ENCODE measurements at places on chromosomes 4 and X. TPM values are rescaled to one million over a fixed set of nuclear protein-coding genes. Genes with fewer than 3 reads are reported as not detected.

Gene AFAP1
- 27.6 TPM for total RNA-seq

Gene USP26
- total RNA-seq: not detected

Gene SULT1E1
- total RNA-seq: 0.86 TPM

Gene LPAR4
- not detected for total RNA-seq

Gene RPS6KA6
- 8.7 TPM for total RNA-seq

Gene GC
- not detected for total RNA-seq

Gene SFRP2
- total RNA-seq: not detected

Gene MAGEE1
- total RNA-seq: 0.66 TPM

Gene S100G
- not detected for total RNA-seq

GRCh38 chr4:155602351-155603140 is 64.1 kb upstream of the GUCY1A1 start:
- no peak for DNase-seq

DNA sequence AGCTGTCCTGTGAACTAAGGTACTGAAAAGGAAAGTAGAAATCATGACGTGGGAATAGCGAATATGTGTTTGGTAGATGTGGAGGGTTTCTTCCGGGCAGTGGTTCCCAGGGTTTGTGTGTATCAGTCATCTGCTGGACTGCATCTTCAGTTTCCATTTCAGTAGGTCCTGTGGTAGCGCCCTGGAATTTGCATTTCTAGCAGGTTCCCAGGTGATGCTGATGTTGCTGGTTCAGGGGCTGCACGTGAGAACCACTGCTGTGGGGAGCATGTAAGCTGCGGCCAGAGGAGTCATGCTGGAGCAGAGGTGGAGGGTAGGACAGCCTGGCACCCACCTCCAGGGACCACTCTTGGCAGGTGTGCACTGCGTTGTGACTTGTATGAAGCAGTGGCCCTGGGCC is 47.1 kb downstream of the ARHGAP10 start:
- DNase-seq: no peak

DNA sequence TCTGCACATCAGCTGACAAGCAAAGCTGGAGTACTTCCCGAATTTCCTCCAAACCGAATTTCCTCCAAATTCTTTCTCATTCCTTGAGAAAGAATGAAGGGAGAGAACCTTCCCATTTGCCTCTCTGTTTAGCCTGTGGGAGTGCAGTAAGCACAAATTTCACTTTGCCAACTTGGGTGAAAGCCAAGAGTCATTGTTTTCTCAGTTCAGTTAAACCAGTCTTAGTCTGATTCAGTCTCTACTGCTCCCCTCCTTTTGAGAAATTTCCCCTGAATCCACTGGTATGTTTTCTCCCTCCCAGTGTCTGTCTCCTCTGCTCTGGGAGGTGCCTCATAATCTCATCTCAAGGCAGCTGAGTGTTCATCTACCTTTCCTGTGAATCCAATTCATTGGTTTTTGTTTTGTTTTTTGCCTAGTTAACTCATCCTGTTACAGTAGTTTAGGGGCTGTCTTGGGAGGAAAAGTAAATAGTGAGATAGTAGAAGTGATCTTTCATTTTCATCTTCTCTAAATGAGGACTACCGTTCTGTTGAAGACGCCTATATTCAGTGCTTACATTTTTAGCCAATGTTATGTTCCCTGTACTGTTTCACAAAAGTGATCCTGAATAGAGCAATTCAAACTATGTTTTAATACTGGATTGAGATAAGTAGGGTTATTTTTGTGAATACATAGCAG is 49.0 kb downstream of the SYTL5 start:
- DNase-seq: no peak

- DNase-seq: no peak
Observed at GRCh38 chr4:10664408-10664807, 20.2 kb downstream of the CLNK start.

- DNase-seq: no peak
Observed at GRCh38 chr4:89316931-89317366, 9.3 kb upstream of the GPRIN3 start.

DNA sequence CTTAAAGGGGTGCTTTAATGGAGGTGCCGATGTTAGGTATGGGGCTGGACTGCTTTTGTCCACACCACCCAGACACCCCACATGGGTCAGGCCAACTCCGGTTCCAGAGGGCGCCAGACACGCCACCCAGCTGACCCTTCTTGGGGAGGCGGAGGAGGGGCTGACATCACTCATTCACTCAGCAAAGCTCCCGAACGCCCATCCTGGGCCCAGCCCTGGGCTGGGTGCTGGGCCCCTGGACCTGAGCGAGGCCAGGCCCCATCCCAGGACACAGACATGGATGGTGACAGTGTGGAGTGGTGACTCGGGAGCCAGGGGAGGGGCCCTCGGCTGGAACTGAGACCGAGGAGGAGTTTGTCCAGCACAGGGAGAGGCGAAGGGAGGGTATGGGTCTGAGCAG is 28.1 kb downstream of the MAN2B2 start:
- DNase-seq: no peak

DNA sequence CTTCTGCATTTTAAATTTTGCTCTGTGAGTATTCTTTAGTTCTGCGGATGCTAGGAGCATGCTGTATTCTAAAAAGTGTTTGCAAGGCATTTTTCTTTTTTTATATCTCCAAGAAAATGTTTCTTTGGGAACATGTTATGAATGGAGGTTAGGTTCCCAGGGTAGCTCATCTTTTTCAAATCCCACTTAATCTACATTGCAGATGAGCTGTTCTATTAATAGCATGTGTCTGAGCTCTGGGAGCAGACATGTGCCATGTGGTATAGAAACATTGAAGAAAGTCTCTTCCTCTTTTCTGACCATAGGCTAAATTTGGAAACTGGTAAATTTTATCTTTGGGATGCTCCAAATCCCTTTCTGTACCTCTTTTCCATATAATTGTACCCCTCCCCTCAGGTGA is 23.2 kb downstream of the DIAPH2 start:
- no peak for DNase-seq

- no peak for DNase-seq
Observed at GRCh38 chrX:40727581-40728252, 7.6 kb downstream of the MED14 start.

DNA sequence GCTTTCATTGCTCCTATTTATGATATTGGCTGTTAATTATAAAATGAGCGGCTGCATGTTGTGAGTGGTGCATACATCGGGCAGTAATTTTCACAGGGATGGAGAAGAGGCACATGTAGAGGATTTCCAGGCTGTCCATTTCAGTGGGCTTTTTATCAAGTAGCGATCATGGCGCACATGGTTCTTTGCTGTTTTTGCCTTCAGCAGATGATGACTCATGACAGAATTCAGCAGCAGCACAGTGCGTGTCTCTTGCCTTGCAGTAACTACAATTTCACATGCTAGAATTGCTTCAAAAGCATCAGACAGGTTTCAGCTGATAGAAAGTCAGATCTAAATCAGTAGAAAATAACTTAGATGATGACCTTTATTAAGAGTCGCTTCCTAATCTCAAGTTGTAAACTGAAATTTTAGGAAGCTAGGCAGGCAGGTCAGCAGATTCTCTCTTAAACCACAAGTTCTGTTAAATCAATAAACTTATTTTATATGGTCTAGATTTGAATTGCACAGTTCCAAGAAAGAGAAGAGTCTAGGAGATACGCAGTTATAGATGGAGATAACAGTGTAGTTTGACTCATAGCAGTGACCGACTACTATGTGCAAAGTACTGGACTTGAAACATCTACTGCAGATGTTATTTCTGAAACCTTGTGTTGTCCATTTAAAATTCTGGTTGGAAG is 35.8 kb downstream of the LRP2BP start:
- DNase-seq: no peak

GRCh38 chrX:19956923-19957322 is 33.9 kb downstream of the BCLAF3 start:
- DNase-seq: no peak

DNA sequence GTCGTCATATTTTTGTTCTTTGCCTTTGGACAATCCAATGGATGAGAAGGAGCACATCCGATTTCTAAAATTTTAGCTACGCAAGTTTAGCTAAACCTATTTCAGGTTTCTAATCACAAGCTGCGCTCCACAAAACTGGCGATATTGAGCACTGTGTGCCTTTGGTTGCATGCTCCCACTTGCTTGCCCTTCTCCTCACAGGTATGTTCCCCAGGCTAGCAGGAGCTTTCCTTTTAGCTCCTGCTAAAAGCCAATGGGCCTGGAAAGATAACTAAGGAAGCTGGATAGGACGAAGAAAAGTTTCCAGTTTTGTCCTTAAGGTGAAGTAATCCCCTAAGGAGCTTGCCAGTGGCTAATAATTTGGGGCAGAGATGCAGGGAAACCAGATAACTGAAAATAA is 975.2 kb downstream of the FSTL5 start:
- no peak for DNase-seq

GRCh38 chr4:41135801-41136200 is 78.5 kb downstream of the APBB2 start:
- no peak for DNase-seq

DNA sequence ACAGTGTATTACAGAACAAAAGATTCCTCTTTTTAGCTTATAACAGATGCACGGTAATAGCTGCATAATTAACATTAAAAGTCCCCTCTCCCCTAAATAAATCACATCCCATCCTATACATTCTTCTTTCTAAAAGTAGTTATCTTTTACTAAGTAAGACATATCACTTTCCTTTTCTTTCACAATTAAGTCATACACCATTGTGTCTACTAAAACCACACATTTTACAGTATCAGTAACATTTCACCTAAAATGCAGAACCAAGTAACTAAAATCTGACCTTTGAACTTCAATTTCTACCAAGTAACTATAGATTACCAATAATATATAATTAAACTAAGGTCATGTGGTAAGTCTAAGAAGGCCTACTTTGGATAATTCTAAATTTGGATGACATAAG is 14.2 kb downstream of the DHX15 start:
- DNase-seq: no peak

- DNase-seq: no peak
Observed at GRCh38 chr4:177315767-177316464, 6.2 kb downstream of the NEIL3 start.

GRCh38 chrX:145727476-145727875 is 90.2 kb upstream of the SLITRK2 start:
- no peak for DNase-seq

DNA sequence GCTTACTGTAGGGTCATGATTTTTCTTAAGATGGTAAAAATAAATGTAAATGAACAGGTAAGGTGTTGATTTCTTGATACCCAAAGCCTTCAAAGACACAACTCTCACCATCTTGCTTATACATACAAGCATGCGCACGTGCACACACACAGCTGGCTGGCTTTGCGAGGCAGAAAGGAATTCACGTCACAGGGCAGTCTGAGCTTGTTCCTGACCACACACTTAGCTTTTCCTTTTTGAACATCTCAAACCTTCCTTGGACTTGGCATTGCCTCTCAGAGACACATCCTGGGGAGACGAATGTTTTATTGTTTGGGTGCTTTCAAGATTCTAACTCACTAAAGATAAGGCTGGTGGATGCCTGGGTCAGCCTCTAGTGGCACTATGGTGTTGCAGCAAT is 175.0 kb downstream of the NHS start:
- DNase-seq: no peak

GRCh38 chr4:40308528-40309122 is 26.5 kb upstream of the CHRNA9 start:
- DNase-seq: no peak

DNA sequence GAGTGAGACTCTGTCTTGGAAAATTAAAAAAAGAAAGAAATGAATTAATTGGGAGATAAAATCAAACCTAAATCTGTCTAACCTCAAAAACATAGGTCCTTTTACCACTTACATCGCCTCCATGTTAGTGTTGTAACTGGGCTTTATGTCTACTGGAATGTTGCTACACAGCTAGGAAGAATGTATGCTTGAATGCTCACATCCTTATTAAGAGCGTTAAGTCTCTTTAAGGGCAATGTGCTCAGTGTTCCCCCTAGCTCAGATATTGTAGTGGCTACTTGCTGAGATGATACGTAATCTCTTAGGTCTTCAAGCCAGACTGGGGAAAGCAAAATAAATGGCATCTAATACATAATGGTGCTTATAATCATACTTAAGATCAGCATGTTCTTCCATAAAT is 1072.8 kb downstream of the PDHA2 start:
- DNase-seq: no peak

DNA sequence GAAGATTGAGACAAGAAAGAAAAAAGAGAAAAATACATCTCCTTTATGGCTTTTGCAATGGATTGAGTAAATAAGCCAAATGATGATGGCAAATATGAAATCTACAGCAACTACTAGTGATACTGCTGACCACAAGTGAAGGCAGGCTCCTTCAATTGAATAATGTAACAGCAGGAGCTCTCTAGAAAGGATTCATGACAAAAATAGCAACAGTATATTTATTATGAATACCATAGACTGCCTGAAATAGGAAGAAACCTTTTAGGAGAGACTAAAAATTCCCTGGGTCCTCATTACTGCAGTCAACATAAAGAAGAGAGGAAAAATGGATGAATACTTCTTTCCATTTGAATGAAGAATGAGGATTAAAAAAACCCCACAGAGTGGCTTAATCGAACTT is 306.8 kb upstream of the ANXA10 start:
- DNase-seq: no peak

DNA sequence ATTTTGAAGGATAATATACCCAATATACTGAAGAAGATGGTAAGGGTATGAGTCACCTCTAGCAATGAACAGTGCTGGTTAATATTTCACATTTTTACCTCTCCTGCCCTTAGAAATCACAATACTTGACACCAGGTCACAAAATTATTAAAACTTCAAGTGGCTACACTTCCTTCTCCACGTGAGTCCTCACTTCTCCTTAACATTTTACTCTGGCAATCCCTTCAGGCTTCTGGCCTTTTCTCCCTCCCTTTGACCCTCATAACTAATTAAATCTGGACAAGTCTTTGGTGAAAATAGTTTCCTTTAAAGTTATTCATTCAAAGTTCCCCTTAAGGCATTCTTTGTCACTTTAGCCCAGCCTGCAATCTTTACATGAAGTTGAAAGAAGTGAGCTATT is 190.4 kb downstream of the UNC5C start:
- DNase-seq: peak; percentile 39

GRCh38 chrX:65925005-65925404 is 114.9 kb downstream of the VSIG4 start:
- DNase-seq: no peak

DNA sequence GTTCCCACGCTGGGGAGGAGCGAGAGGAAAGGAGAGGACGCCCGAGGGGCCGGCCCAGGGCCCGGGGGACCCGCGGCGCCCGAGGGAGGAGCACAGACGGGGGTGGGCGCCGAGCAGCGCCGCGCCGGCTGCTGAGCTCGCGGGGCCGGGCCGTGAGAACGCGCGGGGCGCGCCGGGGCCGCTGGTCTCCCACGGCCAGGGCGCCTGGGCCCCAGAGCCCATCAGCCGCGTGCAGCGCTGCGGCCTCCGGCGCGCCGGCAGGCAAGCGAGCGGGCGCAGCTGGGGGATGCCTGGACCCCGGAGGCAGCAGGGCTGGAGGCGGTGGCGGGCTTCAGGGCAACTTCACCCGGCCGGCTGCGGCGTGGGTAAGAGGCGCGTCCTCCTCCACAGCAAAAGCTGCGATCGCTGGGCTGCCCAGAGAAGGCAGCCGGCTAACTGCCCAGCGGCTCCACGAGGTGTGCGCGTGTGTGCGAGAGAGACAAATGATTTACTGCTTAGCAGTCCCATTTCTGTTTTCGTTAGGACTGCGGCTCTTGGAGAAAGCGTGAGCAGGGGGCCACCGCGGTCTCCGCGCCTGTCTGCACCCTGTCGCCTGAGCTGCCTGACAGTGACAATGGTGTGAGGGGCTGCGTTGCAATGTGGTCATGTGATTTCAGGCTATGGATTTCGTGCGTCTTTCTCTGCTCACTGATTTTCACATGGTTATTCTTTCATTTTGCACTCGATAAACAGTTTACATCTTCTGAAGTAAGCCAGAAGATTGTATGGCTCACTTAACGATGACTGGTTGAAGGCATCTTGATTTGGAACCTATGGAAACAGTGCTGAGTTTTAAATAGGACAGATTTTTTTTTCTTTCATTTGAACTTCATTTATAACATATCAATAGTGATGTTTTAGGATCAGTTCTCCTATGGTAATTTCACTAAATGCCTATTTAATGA is 1.2 kb downstream of the GUCY1A1 start:
- no peak for DNase-seq
